ENCODE measurements at places on chromosomes 6 and 20.

GRCh38 chr6:81263531-81264168 is 488.8 kb downstream of the TENT5A start:
- no peak for DNase-seq

DNA sequence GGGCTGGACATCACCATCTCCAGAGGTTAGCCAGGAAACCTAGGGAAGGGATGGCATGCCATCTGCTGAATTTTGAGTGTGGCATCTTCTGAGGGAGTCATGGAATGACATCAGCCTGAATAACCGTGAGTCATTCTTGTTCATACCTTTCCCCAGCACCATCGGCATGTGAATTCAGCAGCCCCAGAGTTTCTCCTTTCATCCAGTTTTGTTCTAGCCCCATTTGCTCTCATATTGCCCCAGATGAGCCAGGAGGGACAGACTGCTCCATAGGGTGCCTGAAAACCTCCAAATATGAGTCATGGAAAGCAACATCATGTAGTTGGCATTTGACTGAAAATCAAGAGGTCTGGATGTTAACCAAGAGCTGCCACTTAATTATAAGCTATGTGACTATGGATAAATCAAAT is 219.2 kb upstream of the SGK1 start:
- DNase-seq, result no peak

DNA sequence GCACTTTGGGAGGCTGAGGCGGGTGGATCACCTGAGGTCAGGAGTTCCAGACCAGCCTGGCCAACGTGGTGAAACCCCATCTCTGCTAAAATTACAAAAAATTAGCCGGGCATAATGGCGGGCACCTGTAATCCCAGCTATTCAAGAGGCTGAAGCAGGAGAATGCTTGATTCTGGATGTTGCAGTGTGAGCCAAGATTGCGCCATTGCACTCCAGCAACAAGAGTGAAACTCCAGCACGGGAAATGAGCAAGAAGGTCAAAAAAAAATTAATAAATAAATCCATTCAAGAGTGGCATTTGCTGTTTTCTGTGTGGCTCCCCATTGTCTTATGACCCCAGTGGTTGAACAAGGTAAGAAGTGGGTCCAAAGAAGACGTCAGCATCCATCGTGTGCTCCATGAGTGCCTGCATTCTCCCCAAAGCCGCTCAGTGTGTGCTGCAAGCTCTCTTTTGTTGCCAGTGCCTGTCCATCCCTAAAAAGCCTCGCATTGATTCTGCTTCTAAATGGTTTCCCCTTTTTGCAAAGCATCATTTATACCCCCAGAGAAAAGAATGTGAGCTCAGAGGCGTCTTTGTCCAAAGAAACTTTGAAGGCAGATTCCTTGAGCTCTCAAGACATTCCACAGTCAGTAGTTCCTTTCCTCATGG is 38.8 kb upstream of the MAP3K4 start:
- DNase-seq, result no peak

GRCh38 chr6:142763205-142763604 is 181.8 kb downstream of the HIVEP2 start:
- DNase-seq, result no peak

GRCh38 chr20:44186201-44186600 is 787 bp downstream of the JPH2 start:
- DNase-seq, result no peak

DNA sequence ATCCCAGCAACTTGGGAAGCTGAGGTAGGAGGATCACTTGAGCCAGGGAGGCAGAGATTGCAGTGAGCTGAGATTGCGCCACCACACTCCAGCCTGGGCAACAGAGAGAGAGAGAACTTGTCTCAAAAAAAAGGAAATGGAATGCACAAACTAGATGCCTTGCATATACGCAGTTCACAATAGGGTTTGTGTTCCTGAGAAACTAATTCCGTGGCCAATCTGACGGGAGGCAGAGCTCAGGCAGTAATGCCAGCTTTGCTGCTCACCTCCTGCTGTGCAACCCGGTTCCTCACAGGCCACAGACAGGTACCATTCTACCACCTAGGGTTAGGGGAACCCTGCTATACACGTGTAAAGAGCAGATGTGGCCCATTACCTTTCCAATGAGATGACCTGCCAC is 1.4 kb downstream of the CDK5RAP1 start:
- no peak for DNase-seq

GRCh38 chr20:39785252-39785917 is 823.2 kb downstream of the DHX35 start:
- no peak for DNase-seq

DNA sequence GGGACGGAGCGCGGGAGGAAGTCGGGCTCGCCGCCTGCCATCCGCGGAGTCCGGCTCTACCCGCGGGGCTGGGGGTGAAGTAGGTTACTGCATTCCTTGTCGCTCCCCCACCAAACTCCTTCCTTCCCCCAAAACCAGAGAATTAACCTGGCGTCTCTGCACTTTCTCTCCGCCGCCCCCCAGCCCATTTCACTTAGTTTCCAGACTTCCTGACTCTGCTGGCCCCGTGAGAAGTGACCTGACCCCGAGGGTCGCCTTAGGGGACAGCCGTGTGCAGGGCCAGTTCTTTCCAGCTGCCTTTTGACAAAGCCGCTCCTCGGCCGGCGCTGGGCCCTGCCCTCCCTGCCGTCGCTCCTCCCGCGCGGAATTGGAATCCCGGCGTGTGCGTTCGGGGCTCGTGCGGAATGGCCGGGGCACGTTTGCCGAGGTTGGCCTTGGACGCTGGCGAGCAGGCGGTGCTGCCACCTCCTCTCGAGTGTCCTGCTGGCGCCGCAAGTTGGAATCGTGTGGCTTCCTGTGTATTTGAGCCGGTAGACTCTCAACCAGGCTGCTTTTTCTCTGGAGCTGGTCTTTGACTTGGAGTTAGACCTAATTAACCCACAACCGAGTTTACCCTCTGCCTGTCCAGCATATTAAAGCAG is 650 bp downstream of the DCBLD1 start:
- no peak for DNase-seq

- no peak for DNase-seq
These were observed 1.5 kb upstream of the MDFI start for GRCh38 chr6:41636833-41637193.

DNA sequence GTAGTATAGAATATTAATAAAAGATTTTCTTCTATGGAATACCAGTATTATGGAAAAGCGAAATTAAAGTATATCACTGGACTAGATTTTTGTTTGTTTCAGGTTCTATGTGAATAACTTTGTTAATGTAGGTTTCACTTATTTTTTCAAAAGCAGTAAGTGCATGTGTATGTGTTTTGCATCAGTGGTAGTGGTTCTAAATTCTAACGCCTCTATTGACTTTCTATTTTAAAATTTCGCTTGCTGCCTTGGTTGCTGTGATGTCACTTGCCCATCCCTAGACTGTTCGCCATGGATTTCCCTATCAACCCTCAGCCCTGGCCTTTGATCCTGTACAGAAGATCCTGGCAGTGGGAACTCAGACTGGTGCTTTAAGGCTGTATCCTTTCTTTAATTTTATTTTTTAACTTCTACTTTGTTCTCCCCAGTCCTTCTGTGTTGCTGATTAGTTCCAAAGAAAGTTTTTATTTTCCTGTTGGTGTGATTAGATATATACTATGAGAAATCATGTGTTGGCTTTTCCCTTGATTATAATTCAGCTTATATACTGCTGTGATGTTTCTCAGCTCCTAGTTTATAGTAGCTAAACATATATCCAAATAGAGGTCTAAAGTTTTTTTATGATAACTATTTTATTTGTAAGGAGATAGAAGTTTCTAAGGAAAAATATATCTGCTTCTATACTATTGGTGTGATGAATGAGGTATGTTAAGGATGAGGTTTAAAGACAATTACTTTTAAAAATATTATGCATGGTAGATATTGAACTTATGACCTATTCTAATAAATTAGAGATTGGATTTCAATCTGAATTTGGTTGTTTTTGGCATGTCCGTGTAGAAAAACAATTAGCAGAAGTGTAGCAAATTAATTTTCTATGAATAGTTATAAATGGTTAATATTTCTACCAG is 1.7 kb downstream of the STXBP5 start:
- no peak for DNase-seq

DNA sequence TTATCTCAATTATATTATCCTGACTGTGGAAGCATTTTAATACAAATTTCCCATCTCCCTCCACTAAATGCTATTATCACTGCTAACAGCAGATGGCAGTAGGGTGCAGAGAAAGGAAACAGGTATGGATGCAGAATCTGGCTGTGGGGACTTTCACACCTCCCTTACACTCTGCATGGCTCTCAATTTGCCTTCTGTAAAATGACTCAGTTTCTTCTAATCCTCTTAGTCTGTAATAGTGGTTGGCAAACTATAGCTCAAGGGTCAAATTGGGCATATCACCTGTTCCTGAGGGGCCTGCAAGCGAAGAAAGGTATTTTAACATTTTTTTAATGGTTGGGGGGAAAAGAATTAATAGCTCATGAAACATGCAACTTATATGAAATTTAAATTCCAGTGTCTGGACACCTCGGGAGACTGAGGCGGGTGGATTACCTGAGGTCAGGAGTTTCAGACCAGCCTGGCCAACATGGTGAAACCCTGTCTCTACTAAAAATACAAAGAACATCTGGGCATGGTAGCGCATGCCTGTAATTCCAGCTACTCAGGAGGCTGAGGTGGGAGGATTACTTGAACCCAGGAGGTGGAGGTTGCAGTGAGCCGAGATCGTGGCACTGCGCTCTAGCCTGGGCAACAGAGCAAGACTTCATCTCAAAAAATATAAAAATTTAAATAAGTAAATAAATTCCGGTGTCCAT is 83.5 kb downstream of the ZMYND8 start:
- DNase-seq, result peak; percentile 39

DNA sequence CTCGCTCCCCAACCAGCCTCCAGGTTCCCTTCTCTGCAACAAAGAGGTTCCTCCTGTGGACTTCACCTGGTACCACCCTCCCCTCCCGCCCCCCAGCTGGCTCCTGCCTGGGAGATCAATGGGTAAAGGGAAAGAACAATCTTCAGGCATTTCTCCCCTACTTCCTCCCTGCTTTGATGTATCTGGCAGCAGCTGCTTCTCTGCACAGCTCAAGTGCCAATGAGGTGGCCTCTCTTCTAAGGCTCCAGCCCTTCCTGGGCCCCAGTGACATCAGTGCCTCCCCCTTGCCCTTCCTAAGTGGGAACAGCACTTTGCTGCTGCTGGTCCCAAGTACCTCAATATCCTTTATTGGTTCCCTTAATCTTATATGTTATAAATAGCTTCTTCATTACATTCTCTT is 23.5 kb downstream of the MOCS1 start:
- DNase-seq, result no peak

GRCh38 chr6:37693079-37693478 is 4.6 kb downstream of the MDGA1 start:
- no peak for DNase-seq

DNA sequence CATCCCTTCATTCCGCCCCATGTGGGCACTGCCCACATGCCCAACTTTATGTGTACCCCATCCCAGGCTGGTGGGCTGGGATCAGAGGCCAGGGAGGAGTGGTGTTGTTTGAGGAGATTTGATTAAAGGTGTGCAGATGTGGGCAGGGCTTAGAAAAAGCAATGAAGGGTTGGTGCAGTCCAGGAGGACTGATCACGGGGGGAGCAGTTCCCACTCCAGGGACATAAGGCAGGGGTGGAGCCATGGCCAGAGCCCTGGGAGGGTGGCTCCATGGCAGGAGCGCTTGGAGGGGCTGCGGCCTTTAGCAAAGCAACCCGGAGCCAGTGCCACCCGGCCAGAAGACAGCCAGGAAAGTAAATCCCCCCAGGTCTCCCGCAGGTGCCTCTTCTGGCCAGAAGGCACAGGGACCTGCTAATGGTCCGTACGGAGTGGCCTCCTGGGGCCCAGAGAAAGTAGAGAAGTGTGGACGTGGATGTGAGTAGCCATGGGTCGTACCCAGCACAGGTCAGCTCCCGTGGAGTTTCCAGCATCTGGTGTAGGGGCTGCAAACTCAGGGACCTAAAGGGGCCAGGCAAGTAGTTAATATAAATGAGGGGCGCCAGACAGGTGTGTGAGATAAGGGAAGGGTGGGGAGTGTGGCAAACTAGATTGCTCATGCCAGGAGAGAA is 62.1 kb upstream of the APCDD1L start:
- no peak for DNase-seq

DNA sequence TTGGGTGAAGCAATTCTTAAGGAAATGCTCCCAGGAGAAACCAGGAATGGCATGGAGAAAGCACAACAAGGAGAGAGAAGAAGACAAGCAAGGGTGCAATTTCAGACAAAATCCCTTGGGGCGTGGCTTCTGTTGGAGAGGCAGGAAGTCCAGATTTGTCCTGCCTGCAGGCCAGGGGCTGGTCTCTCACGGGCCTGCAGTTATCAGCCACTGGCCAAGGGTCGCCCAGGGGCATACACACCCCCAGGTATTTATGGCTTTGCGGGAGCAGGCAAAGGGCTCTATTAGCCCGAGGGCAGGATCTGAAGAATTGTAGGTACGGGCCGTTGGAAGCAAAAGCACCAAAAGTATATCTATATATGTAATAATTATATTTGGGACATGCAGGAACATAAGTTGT is 87.7 kb downstream of the IYD start:
- DNase-seq, result no peak

DNA sequence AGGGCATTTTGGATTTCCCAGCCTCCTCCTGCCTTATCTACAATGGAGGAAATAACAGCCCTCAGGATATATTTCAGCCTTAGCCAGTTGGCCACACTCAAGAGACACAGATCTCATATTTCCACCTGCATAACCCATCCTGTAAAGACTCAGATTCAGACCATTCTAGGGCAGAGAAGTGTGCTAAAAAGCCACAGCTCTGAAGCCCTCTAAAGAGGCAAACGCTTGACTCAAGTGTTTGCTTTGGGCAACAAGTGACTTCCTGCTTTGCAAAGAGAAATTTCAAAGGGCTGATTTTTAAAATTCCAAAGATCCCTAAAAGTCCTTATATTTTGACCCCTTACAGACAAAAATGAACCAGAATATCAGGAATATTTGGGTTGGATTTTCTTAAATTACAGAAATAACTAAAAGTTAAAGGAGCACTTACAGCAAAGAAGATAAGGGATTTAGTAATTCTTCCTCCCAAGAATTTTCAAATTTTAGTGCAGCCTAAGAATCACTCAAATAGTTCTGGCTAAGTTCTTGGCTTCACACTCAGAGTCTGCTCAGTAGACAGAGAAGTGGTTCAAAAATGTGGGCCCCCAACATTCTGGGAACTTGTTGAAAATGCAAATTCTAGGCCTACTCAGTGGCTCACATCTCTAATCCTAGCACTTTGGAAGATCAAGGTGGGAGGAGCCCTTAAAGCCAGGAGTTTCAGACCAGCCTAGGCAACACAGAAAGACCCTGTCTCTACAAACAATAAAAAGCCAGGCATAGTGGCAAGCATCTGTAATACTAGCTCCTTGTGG is 18.9 kb upstream of the ADGRF5 start:
- no peak for DNase-seq

GRCh38 chr20:63248835-63249591 is 5.2 kb downstream of the NKAIN4 start:
- no peak for DNase-seq

GRCh38 chr6:56739836-56740815 is 97.4 kb upstream of the DST start:
- DNase-seq, result no peak

Measured in activated CD8-positive, alpha-beta memory T cell treated with anti-CD3 and anti-CD28 coated beads, Interleukin-2, amount 50 U/mL, for 4 hours (primary cell).